Activated T-cell treated with anti-CD3 and anti-CD28 coated beads for 48 hours (primary cell): ENCODE measurements at places on chromosomes 16 and 17.

- DNase-seq = peak; percentile 10
Measured at GRCh38 chr17:80034791-80035686, 633 bp downstream of the TBC1D16 start.

- no peak for DNase-seq
Measured at GRCh38 chr16:31094088-31094423, 541 bp downstream of the VKORC1 start.

DNA sequence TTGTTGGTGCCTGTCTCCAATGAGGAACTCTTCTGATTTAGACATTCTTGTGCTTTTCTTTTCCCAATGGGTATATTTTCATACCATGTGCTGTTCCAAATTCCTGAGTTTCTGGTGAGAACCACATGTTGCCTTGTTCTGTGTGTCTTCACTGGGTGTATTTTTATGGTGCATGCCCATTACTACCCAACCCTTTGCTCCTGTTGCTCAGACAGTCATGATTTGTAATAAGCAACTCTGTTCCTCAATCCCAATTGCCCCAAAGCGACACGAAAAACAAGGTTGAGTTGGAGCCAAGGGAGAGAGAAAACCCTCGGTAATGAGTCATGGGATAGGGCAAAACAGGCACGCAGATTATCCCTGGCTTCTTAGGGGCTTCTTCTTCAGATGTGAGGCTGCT lies 101.8 kb downstream of the ABCA8 start:
- no peak for DNase-seq

GRCh38 chr17:15978606-15979005 lies 20.9 kb downstream of the ZSWIM7 start:
- no peak for DNase-seq
